ENCODE measurements at places on chromosomes 4 and X. TPM values are rescaled to one million over a fixed set of nuclear protein-coding genes. Genes with fewer than 3 reads are reported as not detected.

LRAT gene
- 0.39 TPM for total RNA-seq

SMR3B gene
- total RNA-seq: not detected

KCTD8 gene
- total RNA-seq: not detected

STATH gene
- not detected for total RNA-seq

HSFX2 gene
- total RNA-seq: not detected

TKTL1 gene
- total RNA-seq: 0.80 TPM

DNA sequence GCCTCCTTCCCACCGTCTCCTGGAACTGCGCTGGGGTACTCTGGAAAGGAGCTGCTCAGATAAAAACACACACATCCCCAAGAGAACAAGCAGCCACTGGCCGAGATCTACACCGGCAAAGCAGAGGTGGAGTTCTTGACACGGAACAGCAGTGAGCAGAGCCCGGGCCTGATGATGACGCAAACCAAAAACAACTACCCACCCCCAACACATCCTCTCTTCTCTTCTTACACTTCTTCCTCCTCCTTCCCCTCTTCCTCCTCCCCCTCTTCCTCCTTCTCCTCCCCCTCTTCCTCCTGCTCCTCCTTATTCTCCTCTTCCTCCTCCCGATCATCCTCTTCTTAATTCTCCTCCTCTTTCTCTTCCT lies 4.6 kb downstream of the PNMA5 start:
- no peak for DNase-seq

DNA sequence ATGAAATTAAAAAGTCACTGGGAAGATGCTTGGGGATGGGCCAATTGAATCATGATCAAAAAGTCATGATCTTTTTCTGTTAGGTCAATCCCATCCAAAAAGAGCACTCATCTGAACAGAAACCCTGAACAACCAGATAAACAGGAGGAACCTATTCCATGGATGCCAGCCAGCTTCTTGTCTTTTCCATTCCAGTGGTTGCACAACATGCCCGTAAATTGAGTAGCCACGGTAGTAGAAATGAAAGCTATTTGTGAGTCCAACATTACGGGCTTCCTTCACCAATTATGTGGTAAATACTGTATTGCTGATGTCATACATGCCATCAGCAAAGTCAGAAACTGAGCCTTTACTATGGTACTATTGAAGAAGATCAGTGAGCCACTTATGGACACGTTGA lies 982.4 kb upstream of the HS3ST1 start:
- no peak for DNase-seq

DNA sequence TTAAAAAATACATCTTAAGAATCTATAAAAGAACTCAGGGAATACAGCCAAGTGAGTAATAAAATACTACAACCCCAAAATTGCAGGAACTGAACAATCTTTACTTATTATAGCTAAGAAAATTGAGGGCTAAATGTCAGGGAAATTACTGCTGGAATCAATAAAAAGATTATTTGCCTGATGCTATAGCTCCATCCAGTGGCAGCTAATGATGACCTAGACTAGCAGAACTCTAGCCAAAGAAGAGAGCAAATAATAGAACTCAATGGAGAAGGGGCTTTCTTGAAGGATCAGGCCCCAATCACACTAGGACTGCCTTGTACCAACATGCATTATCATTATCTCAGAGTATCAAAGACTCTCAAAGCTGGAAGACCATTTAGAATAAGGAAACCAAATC lies 85.0 kb upstream of the FAM241A start:
- no peak for DNase-seq

DNA sequence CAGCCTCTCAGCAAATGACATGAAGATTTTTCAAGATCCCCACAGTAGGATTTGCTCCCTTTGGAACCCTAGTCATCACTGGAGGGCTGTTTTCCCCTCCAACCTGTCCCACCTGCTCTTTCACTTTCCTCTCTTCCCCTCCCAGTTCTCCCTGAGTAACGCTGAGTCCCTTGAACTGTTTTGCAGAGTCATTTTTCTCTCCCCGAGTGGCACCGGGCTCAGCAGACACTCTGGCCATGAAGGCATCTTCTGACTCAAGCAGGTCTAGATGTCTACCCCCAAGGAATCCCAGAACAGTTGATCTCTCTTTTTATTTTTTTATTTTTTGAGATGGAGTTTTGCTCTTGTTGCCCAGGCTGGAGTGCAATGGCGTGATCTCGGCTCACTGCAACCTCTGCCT lies 52.2 kb downstream of the HTRA3 start:
- peak; percentile 22 for DNase-seq

DNA sequence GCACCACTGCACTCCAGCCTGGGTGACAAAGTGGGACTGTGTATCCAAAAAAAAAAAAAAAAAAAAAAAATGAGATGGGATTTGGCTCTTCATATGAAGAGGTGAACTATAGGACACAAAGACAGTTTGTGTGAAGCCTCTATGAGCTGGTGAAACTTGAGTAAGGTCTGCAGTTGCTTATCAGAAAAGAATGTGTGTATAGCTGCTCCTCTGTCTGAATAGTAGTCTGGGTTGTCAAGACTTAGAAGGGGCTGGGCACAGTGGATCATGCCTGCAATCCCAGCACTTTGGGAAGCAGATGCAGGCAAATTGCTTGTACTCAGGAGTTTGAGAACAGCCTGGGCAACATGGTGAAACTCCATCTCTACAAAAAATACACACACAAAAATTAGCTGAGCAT lies 82.8 kb downstream of the ARSF start:
- no peak for DNase-seq

- DNase-seq: no peak
Observed at GRCh38 chrX:40465735-40466551, 114.8 kb upstream of the ATP6AP2 start.

DNA sequence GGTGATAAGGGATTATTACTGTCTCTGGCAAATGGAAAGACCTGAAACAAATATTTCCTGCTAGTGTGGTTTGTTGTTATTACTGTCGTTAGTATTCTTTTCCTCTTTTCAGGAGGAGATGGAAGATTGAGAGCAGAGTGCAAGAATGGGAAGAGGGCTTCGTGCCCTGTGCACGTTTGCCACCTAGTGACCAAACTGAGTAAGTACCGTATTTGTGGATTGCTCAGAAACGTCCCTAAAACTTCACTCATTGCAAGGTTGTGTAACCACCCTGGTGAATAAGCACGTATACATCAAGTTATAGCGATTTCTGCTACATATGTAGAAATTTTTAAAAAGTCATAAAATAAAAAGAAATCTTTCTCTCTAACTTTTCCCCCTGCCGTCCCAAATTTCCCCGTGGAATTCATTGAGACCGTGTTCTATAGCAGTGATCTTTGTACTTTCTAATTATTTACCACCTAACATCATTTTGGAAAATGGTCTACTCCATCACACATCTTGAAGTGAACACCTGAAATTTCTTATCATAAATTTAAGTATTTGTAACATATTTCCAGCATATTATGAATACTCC lies 24.3 kb downstream of the LINC00632 start:
- DNase-seq: no peak

DNA sequence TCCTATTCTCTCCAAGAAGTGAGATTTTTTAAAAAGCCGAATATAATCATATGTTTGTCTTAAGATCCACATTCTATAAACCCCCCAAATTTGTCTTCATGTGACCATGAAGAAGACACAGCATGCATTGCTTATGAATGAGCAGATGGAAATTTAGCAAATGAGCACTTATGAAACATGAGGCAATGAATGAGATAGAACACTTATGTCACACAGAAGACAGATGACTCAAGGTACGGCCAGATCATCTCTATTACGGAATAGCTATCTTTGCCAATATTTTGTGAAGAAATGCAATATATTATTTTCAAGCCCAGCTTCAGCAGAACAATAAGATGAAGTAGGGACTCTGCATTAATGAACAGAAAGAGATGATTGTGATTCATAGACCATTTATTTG lies 21.4 kb downstream of the PHEX start:
- no peak for DNase-seq

- DNase-seq: no peak
Observed at GRCh38 chrX:7926914-7927258, 327 bp downstream of the PNPLA4 start.

GRCh38 chr4:39621582-39621981 lies 17.1 kb downstream of the SMIM14 start:
- no peak for DNase-seq

DNA sequence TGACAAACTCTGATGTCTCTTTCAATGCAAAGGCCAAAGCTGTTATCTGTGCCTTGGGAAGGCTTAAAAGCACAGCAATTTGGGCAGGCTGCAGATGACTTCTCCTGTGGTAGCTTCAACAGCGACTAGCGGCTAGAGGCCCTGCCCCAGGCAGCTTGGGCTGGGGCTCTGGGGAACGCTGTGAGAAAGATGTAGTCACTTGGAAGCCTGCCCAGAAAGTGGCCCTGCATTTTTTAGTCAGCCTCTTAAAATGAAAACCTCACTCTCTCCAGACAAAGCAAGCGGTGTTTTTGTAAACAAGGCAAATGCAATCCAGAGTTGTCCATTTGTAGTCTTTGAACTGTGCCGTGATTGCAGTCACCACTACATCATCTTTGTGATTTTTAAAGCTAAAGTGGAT lies 27.5 kb downstream of the PCYT1B start:
- DNase-seq: no peak

DNA sequence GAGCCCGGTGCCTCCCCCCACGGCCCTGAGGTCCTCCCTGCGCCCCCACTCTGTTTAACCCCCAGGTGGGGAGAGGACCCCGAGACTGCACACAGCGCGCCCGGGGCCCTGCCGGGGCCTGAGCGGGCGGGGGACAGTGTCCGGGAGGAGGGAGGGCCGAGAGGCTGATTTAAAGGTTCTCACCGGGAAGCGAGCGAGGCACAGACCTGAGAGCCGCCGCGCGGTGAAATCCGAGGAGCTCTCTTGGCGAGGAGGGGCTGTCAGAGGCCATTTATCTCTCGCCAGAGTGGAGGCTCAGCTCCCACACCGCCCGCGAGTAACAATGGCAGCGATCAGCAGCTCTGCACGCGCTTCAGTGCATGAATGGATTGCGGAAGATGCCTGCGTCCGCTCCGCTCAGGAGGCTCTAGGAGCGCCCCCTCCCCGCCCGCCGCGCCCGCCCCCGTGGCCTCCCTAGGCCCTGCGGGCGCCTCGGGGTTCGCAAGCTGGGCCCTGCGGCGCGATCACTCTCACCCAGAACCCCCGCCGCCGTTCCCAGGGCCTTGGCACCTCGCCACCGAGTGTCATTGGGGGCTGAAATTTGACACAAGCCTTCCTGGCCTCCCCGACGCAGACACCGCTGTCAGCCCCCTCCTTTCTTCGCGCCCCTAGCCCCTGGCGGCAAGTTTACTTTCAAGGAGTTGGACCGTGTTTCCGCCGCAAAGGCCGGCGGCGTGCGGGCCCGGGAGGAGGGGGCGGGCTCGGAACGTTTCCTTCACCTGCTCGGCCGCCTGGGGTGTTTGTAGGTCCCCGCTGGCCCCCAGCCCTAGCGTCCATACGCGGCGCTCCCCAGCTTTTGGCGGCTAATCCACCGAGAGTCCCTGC lies 48.7 kb upstream of the BCOR start:
- no peak for DNase-seq

- peak; percentile 90 for DNase-seq
Observed at GRCh38 chr4:110196871-110197528, 1.4 kb downstream of the ELOVL6 start.
